ENCODE measurements at places on chromosomes 2 and 18.

GRCh38 chr2:136189221-136189782, 71.4 kb upstream of the CXCR4 start:
- no peak for DNase-seq

DNA sequence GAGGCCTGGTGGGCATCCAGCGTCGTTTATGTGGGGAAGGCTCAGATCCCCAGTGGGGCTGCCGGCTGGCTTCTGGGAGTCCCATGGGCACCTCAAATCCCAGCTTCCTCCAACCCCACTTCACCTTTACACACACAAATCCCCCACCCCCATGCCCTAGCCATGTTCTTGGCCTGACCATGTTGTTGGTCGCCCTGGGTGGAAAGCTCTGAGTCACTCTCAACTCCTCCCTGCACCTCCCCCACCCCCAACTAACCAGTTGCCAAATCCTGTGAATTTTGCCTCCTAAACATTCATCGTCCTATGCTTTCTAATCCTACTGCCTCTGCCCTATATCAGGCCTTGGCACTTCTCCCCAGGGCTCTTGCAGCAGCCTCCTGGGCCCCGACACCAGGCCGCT, 6.4 kb downstream of the TNS1 start:
- DNase-seq = no peak

GRCh38 chr2:127392133-127392827, 4.5 kb upstream of the MAP3K2 start:
- no peak for DNase-seq

DNA sequence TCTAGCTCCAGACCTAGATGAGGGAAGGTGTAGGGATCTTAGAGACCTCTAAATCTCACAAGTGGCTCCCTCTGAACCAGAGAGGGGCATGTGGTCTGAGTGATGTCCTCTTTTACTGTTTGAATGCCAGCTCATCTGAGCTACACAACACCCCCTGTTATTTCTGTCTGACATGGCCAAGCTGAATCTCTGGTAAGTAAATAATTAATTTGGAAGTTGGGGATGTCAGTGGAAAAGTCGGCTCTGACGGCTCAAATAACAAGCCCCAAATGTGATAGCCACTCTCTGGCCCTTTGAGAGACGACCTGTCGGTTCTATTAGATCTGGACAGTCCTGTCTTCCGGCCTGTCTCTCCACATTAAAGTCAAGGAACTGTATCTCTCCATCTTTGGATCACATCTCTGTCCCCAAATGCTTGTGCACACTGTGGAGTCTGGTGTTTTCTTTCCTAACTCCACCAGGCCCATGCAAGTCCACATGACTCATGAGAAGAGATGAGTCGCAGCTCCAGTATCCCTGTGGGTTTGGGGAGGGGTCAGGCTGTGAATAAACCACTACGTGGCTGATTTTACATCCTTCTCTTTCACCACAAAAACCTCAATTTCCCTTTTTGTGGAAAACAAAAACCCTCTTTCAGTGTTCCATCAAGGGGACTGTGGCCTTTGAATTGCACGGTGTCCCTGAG, 52.5 kb downstream of the SETBP1 start:
- DNase-seq = no peak

- DNase-seq = no peak
Observed at GRCh38 chr2:112582314-112582746, 2.1 kb upstream of the CHCHD5 start.

GRCh38 chr2:38460313-38460712, 83.2 kb upstream of the ATL2 start:
- DNase-seq = no peak

DNA sequence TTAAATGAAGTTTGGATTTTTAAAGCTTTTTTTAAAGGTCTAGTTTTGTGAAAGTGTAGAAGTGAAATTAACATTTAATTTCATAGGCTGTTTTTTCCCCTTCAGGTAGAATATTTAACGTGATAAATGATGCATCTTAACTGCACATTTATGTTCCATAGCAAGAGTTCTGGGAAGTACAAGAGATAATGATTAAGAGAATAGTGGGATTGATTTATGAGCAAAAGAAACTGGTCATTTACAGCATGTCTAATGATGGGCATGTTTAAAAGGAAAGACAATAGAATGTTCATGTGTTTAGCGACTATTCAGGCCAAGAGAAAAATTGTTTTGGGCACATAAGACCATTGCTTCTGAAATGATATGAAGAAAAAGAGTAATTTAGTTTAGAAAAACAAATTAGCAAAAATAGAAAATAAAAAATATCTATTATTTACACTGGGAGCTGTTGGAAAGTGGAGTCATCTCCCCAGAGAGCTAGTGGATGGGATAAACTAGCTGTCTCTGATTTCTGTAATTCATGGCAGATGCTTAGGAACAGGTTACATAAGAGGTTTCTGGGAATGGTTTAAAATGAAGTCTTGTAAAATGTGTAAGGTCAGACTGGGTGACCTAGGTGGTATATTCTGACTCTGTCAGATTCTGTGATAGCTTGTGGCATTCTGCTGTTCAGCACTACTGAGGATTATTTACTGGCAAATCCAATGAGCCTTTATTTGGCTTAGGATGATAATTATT, 60.7 kb downstream of the WDR7 start:
- DNase-seq = no peak

- no peak for DNase-seq
Observed at GRCh38 chr2:148680462-148680861, 35.9 kb downstream of the EPC2 start.

GRCh38 chr2:4895371-4895770, 796.8 kb upstream of the SOX11 start:
- DNase-seq = no peak

DNA sequence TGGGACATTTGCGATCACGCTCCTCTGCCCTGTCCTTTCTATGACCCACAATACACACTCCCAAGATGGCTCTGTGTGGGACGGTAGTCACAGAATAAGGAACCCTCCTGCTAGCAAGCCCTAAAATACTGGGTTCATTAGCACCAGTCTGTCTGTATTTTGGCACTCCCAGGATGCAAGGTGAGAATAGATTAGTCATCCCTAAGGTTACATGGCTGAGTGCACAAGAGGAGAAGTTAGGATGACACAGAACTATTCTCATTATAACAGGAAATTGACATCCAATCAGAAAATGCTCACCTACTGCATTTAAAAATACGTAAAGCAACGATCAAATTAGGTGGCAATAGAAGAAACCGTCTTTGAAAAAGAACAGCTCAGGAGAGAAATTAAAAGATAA, 590.2 kb downstream of the EPHA4 start:
- no peak for DNase-seq

DNA sequence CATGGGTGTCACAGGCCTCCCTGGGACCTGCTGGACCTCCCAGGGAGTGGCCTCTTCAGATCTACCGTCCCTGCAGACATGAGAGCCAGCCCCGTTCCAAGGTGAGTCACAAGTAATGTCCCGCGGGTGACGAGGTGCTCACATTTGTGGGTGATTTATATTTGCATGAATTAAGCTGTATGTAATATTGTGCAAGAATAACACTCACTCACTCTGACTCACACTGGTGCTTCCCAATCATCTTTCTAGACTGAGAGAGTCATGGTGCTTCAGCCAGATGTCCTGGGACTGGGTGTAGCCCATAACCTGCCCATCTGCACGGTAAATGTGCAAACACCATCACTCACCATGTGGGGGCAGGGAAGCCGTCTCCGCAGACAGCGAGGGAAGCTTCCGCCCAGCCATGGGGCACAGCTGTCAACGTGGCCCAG, 347.5 kb upstream of the SALL3 start:
- DNase-seq = peak; percentile 41

DNA sequence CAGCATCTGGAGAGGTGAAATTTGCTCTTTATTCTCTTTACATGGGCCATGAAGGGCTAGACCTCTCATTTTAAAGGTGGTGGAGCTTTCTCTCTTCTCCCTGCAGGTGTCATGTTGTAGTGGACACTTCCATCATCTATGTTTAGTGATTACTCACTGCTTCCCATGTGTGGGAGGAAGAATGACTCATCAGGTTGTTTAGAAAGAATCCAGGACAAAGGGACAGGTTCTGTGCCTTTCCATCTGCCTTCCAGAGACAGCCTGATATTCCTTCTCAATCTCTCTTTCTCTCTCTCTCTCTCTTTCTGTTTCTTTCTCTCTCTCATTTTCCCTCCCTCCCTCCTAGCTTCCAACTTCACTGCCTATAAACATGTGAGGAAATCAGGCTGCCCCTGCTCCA, 38.7 kb downstream of the SCG2 start:
- no peak for DNase-seq

DNA sequence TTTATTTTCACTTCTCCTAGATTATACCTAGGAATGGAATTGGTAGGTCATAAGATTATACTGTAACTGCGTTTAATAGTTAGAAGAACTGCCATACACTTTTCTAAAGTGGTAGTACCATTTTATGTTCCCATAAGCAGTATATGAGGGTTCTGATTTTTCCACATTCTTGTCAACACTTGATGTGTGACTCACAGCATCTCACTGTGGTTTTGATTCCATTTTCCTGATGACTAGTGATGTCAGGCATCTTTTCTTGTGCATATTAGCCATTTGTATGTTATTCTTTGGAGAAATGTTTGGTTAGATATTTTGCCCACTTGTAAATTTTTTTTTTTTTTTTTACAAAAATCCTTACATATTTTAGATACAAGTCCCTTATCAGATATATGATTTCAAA, 2.3 kb downstream of the DCAF17 start:
- no peak for DNase-seq

- no peak for DNase-seq
Observed at GRCh38 chr2:120777170-120777751, 41.6 kb downstream of the GLI2 start.

DNA sequence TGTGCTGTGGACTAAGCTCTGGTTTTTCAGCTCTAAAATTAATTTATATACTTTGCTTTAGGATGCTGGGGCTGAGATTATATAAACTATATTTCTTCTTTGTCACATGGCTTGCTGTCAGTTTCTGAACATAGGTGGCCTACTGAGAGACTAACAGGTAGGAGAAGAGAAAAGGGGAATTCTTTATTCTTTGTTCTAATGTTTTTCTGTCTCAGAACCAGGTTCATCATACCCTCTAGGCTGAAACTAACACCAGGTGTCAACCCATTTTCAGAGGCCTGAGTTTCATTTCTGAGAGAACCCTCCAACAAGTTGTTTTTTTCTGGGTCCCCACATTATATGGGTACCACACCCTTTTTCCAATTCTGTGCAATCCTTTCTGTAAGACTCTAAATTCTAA, 843.6 kb downstream of the TRIB2 start:
- no peak for DNase-seq

GRCh38 chr18:13233787-13234783, 15.5 kb downstream of the LDLRAD4 start:
- DNase-seq = no peak

DNA sequence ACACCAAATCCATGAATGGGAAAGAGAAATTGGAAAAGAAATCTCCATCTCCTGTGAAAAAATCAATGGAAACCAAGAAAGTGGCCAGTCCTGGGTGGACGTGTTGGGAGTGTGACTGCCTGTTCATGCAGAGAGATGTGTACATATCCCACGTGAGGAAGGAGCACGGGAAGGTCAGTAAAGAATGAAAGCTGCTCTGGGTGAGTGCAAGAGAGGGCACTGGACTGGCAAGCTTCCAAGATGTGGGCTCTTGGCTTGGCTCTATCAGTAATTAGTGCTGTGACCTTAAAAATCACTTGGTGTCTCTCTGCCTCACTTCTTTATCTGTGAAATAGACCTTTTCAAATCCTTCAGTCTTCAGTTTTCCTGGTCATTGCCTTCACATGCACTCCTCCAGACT, 89.0 kb downstream of the ZNF532 start:
- DNase-seq = no peak

DNA sequence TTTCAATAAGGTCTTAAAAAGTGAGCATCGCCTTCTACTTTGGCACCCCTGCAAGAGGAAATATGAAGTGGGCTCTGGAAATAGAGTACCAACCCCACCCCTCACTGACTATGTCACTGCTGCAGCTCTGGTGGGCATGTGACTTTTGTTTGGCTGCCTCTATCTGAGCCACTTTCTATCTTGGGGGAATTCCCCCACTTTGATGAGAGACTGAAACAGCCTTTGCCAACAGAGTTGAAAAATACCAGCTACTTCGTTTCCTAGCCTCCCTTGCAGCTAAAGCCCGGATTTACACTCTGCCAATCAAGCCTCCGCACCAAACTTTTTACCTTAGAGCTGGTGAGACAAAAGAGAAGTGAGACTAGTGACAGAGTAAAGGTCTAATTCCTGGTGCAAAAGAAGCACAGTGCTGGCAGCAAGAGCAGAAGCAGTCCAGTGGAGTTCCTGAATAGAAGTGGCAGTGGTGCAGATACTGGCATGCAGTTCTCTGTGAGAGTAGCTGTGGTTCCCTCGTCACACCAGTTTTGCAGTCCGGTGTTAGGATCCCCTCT, 12.0 kb upstream of the GALNT14 start:
- no peak for DNase-seq

- DNase-seq = no peak
Observed at GRCh38 chr2:23464905-23465537, 80.0 kb downstream of the KLHL29 start.

- peak; percentile 94 for DNase-seq
Observed at GRCh38 chr2:173997269-173997668, 32.1 kb upstream of the SP3 start.

- DNase-seq = no peak
Observed at GRCh38 chr18:78319264-78319663, 660.4 kb upstream of the SALL3 start.

GRCh38 chr2:205644018-205644417, 38.3 kb upstream of the NRP2 start:
- no peak for DNase-seq

- DNase-seq = no peak
Observed at GRCh38 chr2:26623541-26624495, 17.3 kb downstream of the CIB4 start.

- no peak for DNase-seq
Observed at GRCh38 chr18:45637546-45638327, 22.5 kb downstream of the SLC14A2 start.

DNA sequence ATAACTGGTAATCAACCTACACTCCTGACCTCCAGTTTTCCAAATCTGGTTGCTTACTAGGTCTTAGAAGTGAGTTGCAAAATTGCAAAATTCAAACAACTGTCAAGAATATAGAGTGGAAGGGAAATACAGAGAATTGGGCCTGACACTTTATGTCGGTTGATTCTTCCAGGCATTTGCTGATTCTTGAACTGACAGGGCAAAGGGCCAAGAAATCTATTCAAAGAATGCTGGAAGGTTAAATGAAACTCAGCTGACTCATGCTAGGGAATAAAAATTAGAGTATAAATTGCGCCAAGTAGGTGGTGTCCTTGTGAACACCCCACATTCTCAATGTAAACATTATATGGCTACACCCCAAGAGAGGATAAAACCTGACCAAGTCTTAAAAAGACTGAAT, 21.5 kb upstream of the ZSCAN30 start:
- no peak for DNase-seq

- no peak for DNase-seq
Observed at GRCh38 chr18:46174342-46175041, 70.3 kb downstream of the HAUS1 start.

DNA sequence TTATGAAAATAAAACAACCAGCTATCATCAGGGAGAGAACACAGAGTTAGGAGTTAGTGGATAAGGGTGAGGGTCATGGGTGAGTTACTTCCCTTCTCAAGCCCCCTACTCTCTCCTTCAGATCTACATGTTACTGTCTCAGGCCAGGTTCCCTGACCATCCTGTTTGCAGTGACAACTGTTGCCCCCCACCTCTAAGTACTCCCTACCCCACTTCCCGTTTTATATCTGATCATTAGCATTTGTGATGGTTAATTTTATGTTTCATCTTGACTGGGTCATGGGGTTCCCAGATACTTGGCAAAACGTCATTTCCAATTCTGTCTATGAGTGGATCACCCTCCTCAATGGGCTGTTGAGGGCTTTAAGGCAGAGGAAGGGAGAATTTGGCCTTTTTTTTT, 32.8 kb upstream of the ATP8B1 start:
- no peak for DNase-seq
